ENCODE measurements at places on chromosomes 16 and 17.

GRCh38 chr16:47716571-47716970 lies 255.4 kb downstream of the PHKB start:
- no peak for DNase-seq

DNA sequence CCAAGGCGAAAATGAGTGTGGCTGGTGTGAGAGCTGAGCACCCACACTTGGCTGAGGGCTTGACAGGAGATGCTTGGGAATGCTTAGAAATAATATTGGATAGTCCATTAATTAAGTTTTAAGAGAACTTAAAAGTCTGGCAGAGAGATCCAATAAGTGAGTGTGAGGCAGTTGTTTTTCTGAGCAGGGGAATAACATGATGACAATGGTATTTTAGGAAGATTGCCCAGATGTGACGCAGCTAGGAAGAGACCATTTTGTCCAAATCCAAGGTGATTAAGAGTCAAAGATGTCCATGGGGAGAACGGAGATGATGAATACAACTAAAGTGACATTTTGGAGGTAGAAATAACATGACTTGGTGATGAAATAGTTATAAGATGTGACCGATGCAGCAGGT lies 102.8 kb upstream of the AXIN2 start:
- DNase-seq: no peak

DNA sequence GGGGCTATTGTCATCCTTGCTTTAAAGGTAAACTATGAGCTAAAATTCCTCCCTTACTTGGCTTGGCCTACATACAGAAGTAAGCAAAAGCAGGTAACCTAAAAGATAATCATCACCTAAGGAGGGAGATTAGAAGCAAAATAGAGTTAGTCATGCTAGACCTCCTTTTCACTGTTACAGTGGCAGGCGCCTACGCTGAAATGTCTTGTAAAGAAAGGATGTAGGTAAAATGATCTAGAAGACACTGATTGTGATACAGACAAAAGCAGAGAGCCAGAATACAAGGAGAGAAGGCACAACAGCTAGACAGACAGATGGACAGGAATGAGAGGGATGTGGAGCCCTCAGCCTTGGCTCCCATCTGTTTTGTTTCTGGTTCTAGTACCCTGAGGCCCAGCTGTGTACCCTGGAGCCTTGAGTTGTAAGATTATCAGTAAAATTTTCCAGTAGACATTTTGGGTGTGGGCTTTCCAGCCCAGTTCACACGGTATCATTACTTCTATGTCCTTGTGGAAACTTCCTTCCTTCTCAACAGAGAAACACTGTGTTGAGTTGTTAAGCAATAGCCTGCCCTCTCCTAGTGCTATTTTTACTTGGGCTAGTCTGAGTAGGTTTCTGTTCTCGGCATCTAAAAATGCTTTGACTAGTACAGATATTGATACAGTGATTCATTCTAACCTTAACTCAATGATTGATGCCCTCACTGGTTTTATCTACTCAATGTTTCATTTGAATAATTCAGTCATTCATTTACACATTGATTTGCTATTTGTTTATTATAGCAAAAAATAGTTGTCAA lies 7.7 kb upstream of the C16orf78 start:
- DNase-seq: no peak

DNA sequence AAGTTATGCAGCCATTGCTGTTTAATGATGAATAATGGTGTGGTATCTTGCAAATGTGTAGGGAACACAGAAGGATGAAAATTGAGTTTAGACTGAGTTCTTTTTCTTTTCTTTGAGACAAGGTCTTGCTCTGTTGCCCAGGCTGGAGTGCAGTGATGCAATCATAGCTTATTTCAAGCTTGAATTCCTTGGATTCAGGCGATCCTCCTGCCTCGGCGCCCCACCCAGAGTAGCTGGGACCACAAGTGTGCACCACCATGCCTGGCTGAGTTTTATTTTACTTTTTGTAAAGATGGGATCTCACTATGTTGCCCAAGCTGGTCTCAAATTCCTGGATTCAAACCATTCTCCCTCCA lies 74.6 kb upstream of the TBC1D3K start:
- no peak for DNase-seq

GRCh38 chr17:28433721-28434120 lies 27.7 kb upstream of the SLC46A1 start:
- no peak for DNase-seq

DNA sequence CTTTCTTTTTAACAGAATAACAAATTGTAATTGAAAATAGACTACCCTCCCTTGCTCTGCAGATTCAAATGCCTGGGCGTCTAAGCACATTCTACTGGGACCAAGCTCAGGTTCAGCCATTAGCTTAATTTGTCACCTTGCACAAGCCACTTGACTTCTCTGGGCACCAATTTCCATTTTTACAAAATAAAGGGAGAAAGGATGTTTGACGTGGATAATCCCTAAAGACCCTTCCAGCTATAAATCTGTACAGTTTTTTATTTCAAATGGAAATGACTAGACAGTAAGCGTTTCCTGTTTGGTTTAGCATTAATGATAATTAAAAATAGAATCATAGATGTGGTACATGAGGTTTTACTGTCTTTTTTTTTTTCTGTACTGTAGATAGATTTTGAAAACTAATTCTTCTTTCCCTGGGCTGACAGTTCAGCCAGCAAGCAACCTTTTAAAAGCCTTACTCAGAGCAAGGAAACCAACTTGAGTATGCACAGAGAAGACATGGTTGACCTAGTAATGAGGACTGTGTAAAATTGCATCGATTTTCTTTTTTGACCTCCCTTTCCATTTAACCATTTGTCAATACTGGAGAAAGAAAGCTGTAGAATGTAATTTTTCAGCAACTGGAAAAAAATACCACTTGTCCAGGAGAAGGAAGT lies 1329.5 kb upstream of the CDH8 start:
- no peak for DNase-seq

DNA sequence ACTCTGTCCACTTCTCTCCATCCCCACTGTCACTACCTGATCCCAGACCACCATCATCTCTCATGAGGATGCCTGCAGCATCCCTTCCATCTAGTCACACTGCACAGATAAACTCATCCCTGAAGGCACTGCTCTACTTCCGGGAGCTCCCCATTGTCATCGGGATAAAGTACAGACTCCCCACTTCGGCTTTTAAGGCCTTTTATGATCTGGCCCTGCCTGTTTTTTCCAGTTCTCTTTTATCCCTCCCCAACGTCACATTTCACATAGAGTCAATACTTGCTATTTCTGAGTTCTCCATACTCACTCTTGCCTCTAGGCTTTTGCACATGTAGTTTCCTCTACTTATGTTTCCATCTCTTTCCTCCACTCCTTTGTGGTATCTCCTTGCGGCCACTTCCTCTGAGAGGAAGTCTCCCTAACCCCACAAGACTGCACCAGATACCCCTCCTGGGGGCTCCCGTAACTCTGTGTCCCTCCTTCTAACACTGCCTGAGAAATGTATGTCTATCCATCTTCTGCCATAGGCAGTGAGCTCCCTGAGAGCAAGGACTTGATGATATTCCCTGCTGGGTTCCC lies 66.9 kb downstream of the COPRS start:
- DNase-seq: no peak

- DNase-seq: no peak
Observed at GRCh38 chr17:60557805-60558204, 31.8 kb upstream of the APPBP2 start.

DNA sequence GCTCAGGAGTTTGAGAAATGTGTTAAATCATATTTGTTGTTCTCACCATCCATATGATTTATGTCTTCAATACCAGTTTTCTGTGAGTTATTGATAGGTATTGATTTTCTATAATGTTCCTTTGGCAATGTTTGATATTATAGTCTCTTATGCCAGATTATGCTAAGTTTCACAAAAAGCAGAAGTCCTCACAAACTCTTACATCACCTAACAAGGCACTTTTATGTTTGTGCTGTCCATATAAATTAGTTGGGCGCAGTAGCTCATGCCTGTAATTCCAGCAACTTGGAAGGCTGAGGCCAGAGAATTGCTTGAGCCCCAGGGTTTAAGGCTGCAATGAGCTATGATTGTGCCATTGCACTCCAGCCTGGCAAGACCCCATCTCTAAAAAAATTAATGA lies 12.6 kb upstream of the UQCRC2 start:
- DNase-seq: no peak

- no peak for DNase-seq
Observed at GRCh38 chr17:534071-534691, 180.5 kb downstream of the VPS53 start.

DNA sequence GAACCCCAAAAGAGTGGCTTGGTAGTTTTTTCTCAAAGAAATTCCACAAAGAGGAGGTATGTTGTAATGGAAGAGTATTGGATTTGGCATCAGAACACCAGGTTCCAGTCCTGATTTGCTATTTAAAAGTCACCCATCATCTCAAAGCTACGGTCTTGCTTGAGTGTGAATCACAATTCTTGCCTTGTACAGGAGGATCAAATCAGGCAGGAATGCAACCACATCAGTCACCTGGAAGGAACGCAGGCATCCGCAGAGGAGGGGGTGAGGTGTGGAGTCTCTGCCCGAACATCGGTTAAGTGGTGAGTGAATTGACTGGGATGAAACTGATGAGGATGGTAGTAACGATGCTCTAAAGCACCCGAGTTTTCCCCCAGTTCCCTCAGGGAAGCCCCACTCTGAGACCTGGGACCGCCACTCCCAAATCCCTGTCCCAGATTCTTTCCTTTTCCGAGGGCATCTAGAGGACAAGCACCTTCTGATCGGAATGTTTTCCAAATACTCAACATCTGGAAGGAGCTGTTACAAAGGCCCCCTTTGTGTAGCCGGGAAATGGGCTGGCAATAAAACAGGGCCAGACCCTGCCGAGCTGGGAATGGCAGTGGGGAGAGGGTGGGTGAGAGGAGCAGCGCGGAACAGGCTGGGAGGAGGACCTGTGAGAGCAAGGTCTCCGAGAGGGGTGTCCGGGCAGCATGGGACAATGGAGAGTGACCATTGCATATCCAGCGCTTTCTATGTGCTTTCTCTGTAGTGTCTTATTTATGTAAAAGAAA lies 469.6 kb downstream of the SLC39A11 start:
- no peak for DNase-seq
